Activated CD4-positive, alpha-beta T cell treated with anti-CD3 and anti-CD28 coated beads, Interleukin-2, amount 10 ng/mL, durations not matched to agents 24 days and 14 days (primary cell): ENCODE measurements at places on chromosomes 12 and 14. TPM values are rescaled to one million over a fixed set of nuclear protein-coding genes. Genes with fewer than 3 reads are reported as not detected.

DNA sequence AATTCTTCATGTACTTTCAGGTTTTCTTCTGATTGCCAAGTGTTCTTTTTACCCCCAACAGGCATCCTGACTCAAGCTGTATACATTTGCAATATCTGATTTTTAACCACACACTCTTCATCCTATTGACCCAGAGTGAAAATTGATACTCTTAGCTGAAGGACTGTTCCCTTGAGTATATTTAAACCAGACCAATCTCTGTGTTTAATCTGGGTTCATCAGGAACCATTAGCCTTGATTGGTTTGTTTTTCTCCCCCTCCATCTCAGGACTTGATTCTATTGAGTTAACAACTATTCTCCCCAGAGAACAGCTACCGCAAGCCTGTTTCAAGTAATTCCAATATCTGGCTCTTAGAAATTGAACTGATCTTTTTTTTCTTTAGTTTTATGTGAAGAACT is 222.3 kb upstream of the NOVA1 start:
- DNase-seq = no peak

IFNG-AS1 gene
- total RNA-seq = not detected in 2 replicates

KLRK1 gene
- total RNA-seq = not detected in 2 replicates

TCTN2 gene
- 3.0 and 3.1 TPM in 2 replicates for total RNA-seq

- DNase-seq = peak; percentile 83
Observed at GRCh38 chr12:80186727-80187217, 87.4 kb downstream of the OTOGL start.
